Renal cortical epithelial cell (primary cell): ENCODE measurements at places on chromosomes 7 and 10.

DNA sequence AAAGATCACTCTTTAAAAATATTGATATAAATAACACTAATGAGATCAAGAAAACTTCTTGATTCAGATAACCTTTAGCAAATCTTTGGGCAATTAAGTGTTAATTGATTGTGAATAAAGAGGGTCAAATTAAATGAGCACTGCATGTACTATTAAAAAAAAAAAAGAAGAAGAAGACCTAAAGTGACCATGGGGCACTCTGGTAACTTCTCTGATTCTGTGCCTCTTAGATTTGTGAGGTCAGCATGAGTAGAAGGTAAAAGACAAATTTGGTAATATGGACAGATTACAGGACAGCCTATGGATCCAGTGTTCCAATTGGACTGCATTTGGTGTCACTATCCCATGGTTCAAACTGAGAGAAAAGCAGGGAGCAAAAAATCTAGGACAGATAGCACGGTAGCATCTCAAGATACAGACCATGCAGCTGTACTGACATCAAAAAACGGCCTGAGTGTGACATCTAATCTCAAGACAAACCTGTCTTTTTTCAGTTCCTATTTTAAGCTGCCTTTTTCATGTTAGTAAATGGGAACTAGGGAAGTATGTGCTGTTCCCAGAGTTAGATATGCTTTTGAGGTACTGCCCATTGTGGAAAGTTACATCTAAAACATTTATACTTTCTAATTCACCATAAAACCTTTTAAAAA lies 128.0 kb downstream of the KCND2 start:
- DNase-seq = no peak

DNA sequence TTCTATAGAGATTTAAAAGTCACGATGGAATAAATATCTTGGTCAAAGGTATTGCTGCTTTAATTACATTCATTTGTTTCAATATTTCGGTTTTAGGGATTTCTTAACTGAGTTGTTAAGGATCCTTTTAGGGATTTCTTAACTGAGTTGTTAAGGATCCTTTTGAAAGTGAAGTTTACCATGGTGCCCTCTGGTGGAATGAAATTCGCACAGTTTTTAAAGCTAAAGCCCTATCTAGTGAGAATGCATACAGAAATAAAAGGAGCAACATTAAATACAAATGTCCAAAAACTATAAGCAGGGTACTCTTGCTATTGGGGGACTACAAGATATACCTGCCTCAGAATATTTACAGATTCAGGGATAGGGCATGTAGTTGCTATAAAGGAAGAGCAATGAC lies 193.7 kb downstream of the RNLS start:
- peak; percentile 62 for DNase-seq

DNA sequence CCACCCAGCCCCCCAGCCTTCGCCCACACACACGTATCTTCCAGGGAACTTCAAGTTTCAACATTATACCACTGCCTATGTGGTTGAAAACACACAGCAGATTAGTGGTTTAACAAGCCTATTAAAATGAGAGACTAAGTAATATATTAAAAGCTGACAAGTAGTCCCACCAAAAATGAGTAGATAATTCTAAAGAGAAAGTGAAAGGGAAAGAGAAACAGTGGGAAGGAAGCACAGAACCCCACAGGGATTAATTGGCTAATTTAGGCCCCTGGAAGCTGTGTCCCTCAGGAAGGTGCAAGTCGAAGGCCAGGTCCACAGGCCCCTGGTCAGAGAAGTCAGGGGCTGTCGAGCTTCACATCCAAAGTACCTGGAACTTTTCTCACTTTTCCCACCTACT lies 210.5 kb upstream of the YAE1 start:
- DNase-seq = no peak

GRCh38 chr10:90450797-90451196 lies 407.0 kb downstream of the HTR7 start:
- no peak for DNase-seq

GRCh38 chr10:79376078-79376628 lies 28.9 kb downstream of the PPIF start:
- DNase-seq = no peak

- peak; percentile 56 for DNase-seq
Measured at GRCh38 chr10:103517234-103518085, 24.0 kb downstream of the NEURL1 start.

GRCh38 chr7:145212050-145212449 lies 376.2 kb upstream of the TPK1 start:
- DNase-seq = no peak

DNA sequence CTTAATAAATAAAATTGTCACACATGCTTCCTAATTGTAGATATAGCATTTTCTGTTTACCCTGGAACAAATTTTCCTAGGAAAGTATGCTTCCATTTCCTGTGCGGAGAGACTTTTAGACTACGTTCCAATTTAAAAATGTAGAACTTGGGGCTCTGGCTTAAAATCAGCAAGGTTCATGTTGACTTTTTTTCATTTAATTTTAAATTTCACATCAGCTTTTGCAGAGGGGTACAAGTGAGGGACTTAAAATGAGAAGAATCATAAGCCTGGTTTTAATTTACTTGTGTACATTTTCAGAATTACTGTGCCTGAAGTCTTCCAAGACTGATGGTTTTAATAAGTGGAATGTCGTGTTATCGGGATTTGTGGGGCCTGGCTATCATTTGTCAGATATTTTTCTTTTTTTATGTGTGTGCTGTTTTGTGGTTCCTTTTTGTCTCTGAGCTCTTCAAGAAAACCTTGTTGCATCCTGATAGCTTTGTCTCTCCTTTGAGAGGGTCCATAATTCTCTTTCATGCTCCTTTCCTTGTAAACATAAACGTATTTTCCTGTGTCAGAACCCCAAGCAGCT lies 8.8 kb upstream of the ATRNL1 start:
- DNase-seq = no peak

DNA sequence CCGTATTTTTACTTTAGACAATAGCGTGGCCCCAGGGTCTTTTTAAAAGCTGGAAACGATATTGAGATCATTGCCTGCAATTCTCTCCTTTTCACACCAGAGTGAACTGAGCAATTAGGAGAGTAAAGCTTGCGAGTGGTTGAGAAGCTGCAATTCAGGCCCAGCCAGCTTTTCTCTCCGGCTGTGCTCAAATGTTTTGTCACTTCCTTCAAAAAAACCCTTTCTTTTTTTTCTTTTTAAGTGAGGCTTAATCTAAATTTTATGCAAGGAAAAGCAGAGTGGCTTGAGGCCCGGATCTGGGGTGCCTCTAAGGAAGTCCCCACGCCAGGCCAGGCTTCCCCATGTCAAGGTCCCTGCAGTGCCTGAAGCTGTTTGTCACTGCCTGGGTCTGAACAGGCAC lies 433.9 kb downstream of the GLRX3 start:
- DNase-seq = no peak

DNA sequence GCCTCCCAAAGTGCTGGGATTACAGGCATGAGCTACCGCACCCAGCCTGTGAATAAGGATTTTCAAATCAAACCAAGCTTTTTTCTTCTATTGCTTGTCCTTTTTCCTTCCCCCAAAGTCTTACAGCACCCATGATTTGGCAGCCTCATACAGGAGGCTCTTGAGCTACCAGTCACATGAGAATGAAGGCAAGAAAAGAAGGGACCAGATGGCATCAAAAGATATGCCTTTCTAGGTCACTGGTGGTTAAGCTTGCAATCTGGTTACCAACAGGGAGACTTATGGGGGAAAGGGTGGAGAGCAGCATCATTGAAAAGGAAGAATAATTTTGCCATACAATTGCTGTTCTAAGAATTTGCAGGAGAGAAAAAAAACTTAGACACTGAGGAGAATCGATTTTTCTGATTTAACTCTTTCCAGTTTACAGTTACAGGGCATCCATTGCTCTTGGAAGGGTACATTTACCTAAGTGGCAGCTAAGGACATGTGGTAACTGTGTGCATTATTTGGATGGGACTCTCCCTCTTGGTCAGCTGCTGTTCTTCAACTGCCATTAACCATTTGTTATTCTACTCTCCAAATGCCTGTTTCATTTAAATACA lies 29.5 kb downstream of the SMNDC1 start:
- no peak for DNase-seq

- no peak for DNase-seq
Measured at GRCh38 chr10:71333129-71333887, 14.2 kb downstream of the SLC29A3 start.

DNA sequence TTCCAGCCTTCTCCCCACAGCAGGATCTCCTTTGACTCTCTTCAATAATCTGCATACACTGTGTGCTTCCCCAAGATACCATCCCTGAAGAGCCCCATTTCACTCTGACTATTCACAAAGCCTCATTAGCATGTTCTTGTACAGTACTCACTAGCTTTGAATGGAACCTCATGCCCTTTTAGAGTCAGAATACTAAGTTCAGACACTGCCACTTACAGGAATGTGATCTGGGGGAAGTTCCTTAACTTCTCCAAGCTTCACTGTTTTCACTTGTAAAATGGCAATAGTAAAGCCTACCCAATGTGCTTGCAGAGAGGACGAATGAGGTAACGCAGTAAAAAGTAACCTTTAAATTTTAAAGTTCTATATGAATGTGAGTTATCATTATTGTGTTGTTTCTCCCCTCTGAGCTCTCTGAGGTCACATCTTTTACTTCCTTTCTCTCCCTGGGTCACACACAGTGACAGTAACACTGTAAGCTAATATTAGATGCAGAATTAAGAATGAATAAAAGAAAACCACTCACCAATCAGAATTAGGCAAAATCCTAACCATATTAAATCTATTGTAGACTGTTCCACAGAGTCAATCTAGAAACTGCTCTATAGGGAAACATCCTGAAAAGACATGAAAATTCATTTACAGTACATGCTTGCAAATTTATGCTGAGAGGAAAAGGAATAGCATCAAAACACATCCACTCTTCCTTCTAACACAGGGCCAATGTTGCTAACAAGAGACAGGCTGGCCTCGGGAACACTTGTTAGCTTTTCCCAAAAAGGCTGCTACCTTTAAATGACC lies 64.2 kb upstream of the IL6 start:
- DNase-seq = peak; percentile 48

- DNase-seq = no peak
Measured at GRCh38 chr10:6574664-6575176, 5.4 kb downstream of the PRKCQ start.

DNA sequence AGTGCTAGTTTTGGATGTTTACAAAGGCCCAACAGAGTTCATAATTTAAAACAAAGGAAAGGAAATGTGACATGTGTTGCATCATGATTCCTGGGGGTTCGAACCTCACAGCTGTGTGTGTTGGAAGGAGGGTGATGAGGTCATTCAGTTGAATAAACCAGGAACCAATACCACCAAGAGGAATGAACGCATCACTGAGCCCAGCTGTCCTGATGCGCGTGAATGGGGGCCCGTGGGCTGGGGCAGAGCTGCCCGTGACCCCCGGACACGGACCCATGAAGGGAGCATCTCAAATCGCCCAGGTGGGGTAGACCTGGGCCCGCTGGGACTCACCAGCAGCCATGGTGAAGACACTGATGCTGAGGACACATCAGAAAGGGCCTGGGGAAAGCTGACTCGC lies 33.0 kb downstream of the BRI3 start:
- DNase-seq = no peak

DNA sequence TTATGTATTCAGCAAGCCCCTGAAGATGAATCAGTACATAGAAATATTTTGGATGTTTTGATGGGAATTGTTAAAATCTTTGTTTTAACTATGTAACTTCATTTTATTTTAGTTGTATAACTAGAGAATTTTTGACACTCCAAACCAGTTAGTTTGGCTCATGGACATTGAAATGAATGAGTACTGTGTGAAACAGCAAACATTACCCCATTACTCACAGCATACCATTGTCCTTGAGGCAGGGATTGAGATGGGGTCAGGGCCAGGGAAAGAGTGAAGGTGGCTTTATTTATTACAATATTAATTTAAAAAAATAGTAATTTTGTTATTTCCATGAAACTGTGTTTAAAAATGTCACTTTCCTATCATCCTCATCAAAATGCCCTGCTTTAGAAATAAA lies 4.8 kb upstream of the BMPER start:
- no peak for DNase-seq

- no peak for DNase-seq
Measured at GRCh38 chr10:107480781-107481180, 316.3 kb upstream of the SORCS1 start.

- no peak for DNase-seq
Measured at GRCh38 chr10:67869996-67870395, 14.5 kb upstream of the SIRT1 start.

DNA sequence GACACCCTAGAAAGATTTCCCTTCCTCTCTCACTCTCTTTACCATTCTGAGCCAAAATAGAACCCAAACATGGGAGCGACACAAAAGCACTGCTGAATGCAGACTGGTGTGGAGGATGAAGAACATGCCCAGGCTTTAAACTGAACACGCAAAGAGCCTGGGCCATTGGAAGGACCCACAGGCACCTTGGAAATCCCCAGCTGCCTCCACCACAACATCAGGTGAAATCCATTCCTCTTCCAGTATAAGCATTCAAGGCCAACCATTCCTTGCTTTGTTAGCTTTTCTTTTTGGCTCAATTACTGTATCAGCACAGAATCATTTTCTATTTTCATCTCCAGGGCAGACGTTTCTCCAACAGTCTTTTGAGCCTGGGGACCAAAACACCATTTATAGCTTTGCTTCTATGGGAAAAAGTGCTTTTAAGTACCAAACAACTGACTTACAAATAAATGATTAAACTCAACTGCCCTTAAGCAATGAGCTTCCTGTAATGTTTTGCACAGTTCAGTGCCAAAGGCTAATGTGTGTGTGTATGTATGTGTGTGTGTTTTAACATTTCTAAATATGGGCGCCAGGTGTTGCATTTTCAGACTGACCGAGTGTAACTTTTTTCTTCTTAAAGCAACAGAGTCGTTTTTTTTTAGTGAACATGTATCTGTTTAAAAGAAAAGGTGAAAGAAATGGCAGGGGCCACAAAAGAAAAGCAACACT lies 16.2 kb upstream of the BLNK start:
- DNase-seq = peak; percentile 100

DNA sequence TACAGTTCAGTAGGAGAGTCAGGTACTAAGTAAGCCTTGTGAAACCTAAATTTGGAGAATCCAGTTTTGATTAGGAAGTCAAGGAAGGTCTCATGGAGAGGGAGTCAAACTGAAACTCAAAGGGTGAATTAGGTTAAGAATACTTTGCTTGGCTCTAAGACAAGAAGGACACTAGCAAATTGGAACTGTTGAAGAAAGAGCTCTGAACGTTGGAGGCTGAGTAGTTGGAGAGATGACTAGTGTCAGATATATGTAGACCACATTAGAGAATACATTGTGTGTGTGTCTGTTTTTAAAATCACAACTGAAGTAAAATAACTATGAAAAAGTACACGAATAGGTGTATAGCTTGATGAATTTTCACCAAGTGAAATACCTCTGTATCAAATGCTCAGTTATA lies 6.3 kb downstream of the VPS26A start:
- peak; percentile 21 for DNase-seq

GRCh38 chr7:37452346-37452745 lies 3.7 kb upstream of the ELMO1 start:
- no peak for DNase-seq

- no peak for DNase-seq
Measured at GRCh38 chr10:120042705-120043104, 150.2 kb downstream of the SEC23IP start.

- DNase-seq = no peak
Measured at GRCh38 chr7:100372256-100372655, 1.0 kb upstream of the PILRA start.
